ENCODE measurements at places on chromosomes 6 and 20.
A peak's percentile ranks its signal among the peaks of the same experiment; 100 is the strongest.

- H3K4me1 ChIP-seq, result peaks cover 15% of the 10 kb centered on the region
- no peak for DNase-seq
- H3K36me3 ChIP-seq, result no peaks in the 10 kb centered on the region
- H3K27ac ChIP-seq, result no peak overlapping the region
- no peaks in the 10 kb centered on the region for H3K27me3 ChIP-seq
These were observed 83.5 kb upstream of the CCN6 start for GRCh38 chr6:111970426-111970825.

DNA sequence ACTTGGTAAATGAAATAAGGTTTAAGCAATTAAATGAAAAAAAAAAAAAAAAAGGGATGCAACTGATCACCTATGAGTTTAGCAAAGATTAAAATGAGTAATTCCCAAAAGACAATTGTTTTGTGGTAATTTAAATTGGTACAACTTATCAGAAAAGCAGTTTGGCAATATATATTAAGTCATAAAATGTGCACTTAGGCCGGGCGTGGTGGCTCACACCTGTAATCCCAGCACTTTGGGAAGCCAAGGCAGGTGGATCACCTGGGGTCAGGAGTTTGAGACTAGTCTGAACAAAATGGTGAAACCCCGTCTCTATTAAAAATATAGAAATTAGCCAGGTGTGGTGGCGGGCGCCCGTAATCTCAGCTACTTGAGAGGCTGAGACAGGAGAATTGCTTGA, 7.9 kb downstream of the PHACTR2 start:
- H3K36me3 ChIP-seq, result no peaks in the 10 kb centered on the region
- no peaks in the 10 kb centered on the region for H3K27me3 ChIP-seq
- no peak overlapping the region for H3K4me3 ChIP-seq
- no peak overlapping the region for H3K27ac ChIP-seq

GRCh38 chr20:61106438-61106837, 145.6 kb upstream of the CDH4 start:
- no peaks in the 10 kb centered on the region for H3K36me3 ChIP-seq
- H3K27ac ChIP-seq, result no peak overlapping the region
- peaks cover 4% of the 10 kb centered on the region for H3K27me3 ChIP-seq

DNA sequence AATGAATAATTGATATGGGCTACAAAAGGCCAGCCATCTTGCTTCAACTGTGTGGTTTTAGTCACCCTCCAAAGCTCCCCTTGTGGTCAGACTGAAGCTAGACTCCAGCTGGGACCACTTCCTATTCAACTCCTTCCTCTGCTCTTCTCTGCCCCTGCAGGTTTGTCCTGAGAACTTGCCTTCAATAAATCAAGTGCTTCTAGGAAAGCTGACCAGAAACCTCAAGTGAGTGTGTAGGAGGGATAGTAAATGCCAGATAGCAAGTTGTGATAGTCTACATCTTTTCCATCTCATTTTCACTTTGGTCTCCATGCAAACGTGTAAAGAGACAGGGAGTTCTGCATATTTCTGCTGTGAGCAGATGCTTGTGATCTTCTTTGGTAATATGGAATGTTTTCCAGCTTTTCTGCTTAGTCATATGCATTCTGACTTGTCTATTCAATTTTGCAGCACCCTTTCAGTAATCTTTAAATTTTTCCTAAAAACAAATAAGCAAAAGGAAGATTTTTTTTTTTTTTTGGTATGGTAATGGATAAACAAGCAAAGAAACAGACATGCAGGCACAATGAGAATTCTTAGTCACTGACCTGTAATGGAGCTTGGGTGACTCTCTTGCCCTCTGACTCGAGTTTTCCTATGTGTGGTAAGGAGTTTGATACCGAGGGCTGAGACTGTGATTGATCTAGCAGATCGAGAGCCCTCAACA, 201.3 kb upstream of the BTBD3 start:
- no peak overlapping the region for H3K27ac ChIP-seq
- no peaks in the 10 kb centered on the region for H3K4me1 ChIP-seq
- no peak for DNase-seq
- no peaks in the 10 kb centered on the region for H3K27me3 ChIP-seq

GRCh38 chr6:73309785-73310502, 44.1 kb downstream of the DPPA5 start:
- peak; percentile 72 for DNase-seq
- H3K36me3 ChIP-seq, result no peaks in the 10 kb centered on the region
- peak overlapping the region; percentile 72 for H3K4me3 ChIP-seq
- peak overlapping the region; percentile 37 for H3K27ac ChIP-seq

GRCh38 chr20:20505554-20505953, 137.7 kb downstream of the INSM1 start:
- DNase-seq, result no peak
- H3K36me3 ChIP-seq, result peaks cover 80% of the 10 kb centered on the region
- H3K27me3 ChIP-seq, result no peaks in the 10 kb centered on the region

DNA sequence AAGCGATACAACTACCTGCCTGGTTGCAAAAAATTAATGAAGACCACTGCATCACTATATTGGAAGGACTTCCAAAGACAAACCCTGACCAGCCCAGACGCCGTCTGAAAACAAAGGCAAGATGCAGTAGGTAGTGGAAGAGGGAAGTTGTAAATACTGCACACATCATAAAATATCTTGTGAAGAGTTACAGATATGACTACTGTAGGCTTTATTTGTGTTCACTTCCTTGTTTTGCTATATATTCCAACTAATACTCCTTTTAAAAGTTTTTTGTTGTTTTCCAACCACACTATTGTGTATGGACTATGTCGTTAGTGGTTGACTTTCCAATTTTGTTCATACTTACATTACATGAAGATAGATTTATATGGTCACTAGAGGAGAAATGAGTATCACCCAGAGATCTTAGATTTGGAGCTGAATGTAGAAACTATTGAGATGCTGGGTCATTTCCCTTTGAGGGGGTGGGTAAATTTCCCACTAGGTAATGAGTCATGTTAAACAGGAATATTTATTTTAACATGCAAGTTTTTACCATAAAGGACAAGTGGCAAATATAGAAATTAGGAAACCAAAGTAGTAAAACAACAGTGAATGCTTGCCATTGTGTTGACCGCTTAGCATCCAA, 16.6 kb upstream of the TXLNB start:
- H3K27ac ChIP-seq, result peak overlapping the region; percentile 6
- no peaks in the 10 kb centered on the region for H3K27me3 ChIP-seq
- no peak for DNase-seq
- no peaks in the 10 kb centered on the region for H3K36me3 ChIP-seq

- H3K36me3 ChIP-seq, result peaks cover 16% of the 10 kb centered on the region
- no peak for DNase-seq
- no peaks in the 10 kb centered on the region for H3K27me3 ChIP-seq
These were observed 9.6 kb downstream of the SLC35A1 start for GRCh38 chr6:87482366-87482765.

GRCh38 chr20:52783769-52784168, 188.4 kb upstream of the TSHZ2 start:
- H3K4me3 ChIP-seq, result no peak overlapping the region
- no peak for DNase-seq
- no peaks in the 10 kb centered on the region for H3K36me3 ChIP-seq

DNA sequence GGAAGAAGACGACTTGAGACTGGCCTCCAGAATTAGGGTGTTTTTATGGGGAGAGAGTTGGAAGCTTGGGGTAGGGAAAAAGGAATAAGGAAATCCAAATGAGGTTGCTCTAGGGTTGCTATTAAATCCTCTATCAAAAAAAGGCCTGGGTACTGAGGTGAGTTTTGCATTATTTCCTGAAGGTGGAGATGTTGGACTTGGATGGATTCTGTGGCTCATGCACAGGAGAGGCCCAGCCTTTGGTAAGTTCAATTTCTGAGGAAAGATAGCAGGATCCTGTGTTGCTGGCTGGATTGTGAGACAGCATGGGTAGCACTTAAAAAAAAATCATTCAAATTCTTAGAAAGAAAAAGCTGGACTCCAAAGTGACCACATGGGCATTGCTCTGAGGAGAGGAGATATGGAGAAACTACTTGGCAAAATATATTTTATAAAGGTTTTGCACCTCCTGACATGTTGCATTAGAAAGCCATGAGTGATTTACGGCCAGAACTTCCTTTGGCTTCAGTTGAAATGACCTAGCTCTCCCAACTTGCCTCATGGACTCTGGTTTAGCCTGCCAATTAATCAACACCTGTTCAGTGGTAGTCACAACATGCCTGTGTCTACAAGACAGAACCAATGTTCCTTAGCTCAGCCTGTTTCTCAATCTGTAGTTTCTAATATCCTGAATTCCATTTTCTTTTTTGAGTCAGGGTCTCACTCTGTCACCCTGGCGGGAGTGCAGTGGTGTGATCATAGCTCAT, 152.1 kb upstream of the RALGAPA2 start:
- no peak overlapping the region for H3K4me3 ChIP-seq
- H3K27ac ChIP-seq, result no peak overlapping the region
- H3K27me3 ChIP-seq, result no peaks in the 10 kb centered on the region
- H3K4me1 ChIP-seq, result peaks cover 3% of the 10 kb centered on the region

- no peak overlapping the region for H3K4me3 ChIP-seq
- no peaks in the 10 kb centered on the region for H3K27me3 ChIP-seq
- no peak for DNase-seq
- no peaks in the 10 kb centered on the region for H3K4me1 ChIP-seq
These were observed 47.2 kb downstream of the DHX35 start for GRCh38 chr20:39009348-39009747.

DNA sequence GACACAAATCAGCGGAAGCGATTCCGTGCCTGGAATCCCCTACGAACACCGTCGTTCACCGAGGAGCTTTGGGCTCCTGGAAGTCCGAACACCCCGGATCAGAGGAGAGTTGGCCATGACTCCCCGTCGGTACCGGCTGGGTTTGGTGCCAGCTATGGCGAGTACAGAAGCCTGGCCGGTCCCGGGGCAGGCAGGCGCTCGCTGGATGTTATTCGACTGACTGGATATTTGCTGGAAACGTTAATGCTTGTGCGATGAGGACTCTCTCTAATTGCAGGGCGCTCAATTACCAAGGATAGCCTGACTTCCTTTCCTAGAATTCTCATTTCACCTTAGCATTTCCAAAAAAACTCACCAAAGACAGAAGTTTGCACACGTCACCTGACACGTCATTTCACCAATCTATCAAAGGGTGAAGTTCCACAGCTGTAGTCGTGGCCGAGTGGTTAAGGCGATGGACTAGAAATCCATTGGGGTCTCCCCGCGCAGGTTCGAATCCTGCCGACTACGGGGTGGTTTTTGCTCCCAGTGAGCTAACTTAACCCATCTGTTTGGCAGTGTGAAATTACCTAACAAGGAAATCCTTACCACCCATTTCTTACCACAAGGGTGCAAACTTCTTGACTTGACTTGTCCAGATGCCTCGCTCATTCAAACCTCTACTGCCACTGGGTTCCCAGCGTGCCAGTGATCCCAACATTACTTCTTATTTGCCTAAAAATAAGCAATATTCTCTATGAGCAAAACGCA, 22.7 kb upstream of the ZNF184 start:
- no peak overlapping the region for H3K27ac ChIP-seq
- H3K4me1 ChIP-seq, result no peaks in the 10 kb centered on the region
- H3K36me3 ChIP-seq, result no peaks in the 10 kb centered on the region
- peak overlapping the region; percentile 53 for H3K4me3 ChIP-seq
- peaks cover 56% of the 10 kb centered on the region for H3K27me3 ChIP-seq

DNA sequence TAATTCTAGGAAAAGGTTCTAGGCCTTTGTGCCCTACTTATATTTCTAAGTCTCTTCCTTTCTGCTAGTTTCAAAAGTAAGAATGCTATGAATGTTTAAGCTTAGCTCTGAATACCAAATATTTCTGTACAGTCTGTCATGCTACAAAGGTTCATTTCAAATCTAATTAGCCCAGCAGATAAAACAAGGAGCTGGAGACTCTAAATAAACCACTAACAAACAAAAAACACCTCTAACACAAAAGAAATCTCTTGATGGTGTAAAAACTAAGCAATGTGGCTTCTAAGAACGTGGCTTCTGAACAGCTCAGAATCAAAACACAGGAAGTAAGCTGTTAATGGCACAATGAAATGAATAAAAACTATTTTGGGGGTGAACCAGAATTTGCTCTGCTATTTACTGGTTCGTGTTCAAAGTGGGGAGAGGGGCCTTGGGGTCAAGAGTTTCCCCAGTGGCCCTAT, 198.3 kb downstream of the BCAS1 start:
- no peaks in the 10 kb centered on the region for H3K36me3 ChIP-seq
- no peak for DNase-seq
- H3K27me3 ChIP-seq, result no peaks in the 10 kb centered on the region
- H3K27ac ChIP-seq, result peak overlapping the region; percentile 0

GRCh38 chr6:95266537-95267258, 310.6 kb upstream of the MANEA start:
- no peaks in the 10 kb centered on the region for H3K27me3 ChIP-seq
- no peaks in the 10 kb centered on the region for H3K4me1 ChIP-seq
- H3K27ac ChIP-seq, result no peak overlapping the region
- H3K36me3 ChIP-seq, result no peaks in the 10 kb centered on the region
- H3K4me3 ChIP-seq, result no peak overlapping the region
- DNase-seq, result no peak

GRCh38 chr20:25039697-25040437, 18.1 kb downstream of the ACSS1 start:
- peak overlapping the region; percentile 73 for H3K27ac ChIP-seq
- peaks cover 7% of the 10 kb centered on the region for H3K36me3 ChIP-seq
- DNase-seq, result peak; percentile 85
- H3K27me3 ChIP-seq, result no peaks in the 10 kb centered on the region

GRCh38 chr6:65450451-65450850, 256.6 kb downstream of the EYS start:
- H3K4me1 ChIP-seq, result no peaks in the 10 kb centered on the region
- H3K36me3 ChIP-seq, result no peaks in the 10 kb centered on the region
- H3K27me3 ChIP-seq, result no peaks in the 10 kb centered on the region
- H3K27ac ChIP-seq, result no peak overlapping the region
- no peak for DNase-seq
- no peak overlapping the region for H3K4me3 ChIP-seq

GRCh38 chr6:7473805-7474719, 67.4 kb upstream of the DSP start:
- no peaks in the 10 kb centered on the region for H3K4me1 ChIP-seq
- no peaks in the 10 kb centered on the region for H3K27me3 ChIP-seq
- no peak overlapping the region for H3K4me3 ChIP-seq
- H3K36me3 ChIP-seq, result no peaks in the 10 kb centered on the region

DNA sequence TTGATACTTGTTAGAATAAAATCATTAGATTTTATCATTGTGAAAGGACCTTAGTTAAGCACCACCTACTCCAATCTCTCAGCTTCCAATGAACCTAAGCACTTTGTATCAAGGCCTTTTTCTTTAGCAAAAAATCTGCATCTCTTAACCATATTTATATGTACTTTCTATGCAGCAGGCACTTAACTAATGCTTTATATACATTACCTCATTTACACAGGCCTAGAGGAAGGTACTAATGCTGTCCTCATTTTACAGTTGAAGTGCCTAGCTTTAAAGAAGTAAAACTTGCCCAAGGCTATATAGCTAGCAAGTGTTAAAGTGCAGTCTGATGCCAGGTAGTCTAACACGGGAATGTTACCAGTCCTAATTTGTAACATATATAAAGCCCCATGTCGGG, 14.0 kb downstream of the MAP3K7 start:
- no peak for DNase-seq
- no peak overlapping the region for H3K27ac ChIP-seq
- no peak overlapping the region for H3K4me3 ChIP-seq
- H3K4me1 ChIP-seq, result no peaks in the 10 kb centered on the region
- H3K27me3 ChIP-seq, result no peaks in the 10 kb centered on the region

- H3K4me1 ChIP-seq, result no peaks in the 10 kb centered on the region
- no peaks in the 10 kb centered on the region for H3K36me3 ChIP-seq
- H3K4me3 ChIP-seq, result no peak overlapping the region
- DNase-seq, result no peak
- no peaks in the 10 kb centered on the region for H3K27me3 ChIP-seq
These were observed 107.3 kb downstream of the TFAP2B start for GRCh38 chr6:50925981-50926380.

GRCh38 chr20:1225783-1226654, at the start of gene RAD21L1:
TSS of gene RAD21L1 (plus strand) at chr20:1226044. CDS start at chr20:1228454, 2,410 bp downstream.
- H3K4me3 ChIP-seq, result peak within 1 kb of the TSS; percentile 72
- H3K27me3 ChIP-seq, result peaks cover 20% of the 10 kb centered on the region
- peaks cover 17% of the 10 kb centered on the region for H3K4me1 ChIP-seq
- no peaks in the 10 kb centered on the region for H3K36me3 ChIP-seq
